ENCODE measurements at places on chromosomes 6 and 20.

GRCh38 chr20:23157734-23158133, 71.6 kb upstream of the CD93 start:
- peak; percentile 25 for DNase-seq

- no peak for DNase-seq
These were observed 26.8 kb downstream of the TRMT6 start for GRCh38 chr20:5923493-5923892.

DNA sequence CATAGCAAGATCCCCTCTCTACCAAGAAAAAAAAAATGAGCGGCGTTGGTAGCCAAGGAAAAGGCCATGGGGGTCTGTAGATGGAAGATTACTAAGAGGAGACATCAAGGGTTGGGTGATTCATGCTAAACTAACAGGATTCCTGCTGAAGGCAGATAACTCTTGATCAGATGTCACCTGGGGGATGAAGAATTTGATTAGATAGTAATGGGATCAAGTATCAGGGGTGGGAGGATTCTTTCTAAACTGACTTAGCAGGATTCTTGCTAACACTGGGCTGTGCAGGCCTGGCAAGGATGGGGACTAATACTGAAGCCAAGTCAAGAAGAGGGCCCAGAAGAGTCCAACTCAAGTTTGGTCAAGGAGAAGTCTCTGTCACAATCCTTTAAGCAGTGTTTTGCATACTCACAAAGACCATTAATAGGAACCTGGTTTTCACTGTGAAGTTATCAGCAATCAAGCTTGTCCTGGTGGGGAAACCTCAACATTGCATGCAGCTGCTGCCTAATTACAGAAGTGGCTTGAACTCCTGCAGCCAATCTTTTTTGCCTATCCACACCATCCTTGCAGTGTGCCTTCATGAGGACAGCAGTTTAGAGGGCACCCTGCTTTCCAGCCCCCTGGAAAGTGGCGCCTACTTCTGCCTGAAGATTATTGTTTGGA, 61.3 kb downstream of the ANKRD6 start:
- DNase-seq, result peak; percentile 11

DNA sequence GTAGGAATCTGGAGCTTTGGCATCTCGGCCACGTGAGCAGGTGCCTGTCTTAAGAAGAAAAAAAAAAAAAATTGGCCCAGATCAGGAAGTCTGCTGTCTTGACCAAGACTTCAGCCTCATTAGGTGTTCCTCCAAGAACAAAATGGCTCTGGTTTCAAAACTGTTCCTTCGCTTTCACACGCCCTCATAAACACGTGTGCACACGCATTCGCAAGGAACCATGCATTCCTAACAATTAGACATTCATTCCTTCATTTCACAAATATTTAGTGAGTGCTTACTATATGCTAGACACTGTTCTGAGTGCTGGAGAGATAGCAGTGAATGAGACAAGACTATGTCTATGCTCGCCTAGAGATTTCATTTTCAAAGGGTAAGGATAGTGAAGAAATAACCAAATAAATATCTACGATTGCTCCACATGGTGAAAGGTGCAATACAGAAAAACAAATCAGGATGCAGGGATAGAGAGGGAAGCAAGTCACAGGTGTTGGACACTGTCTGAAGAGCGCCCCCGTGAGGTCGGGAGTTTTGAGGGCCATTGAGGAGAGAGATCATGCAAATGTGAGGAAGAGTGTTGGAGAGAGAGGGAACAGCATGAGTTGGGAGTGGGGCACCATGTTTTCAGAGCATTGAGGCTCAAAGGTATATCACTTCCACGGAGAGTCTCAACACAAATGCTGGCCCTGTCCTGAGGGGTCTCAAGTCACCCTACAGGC, 53.3 kb downstream of the CCDC170 start:
- DNase-seq, result no peak

GRCh38 chr6:31705931-31706330, 735 bp upstream of the LY6G6F start:
- DNase-seq, result no peak

GRCh38 chr6:128209771-128210170, 308.9 kb upstream of the THEMIS start:
- DNase-seq, result no peak

- no peak for DNase-seq
These were observed 485.2 kb downstream of the GRIK2 start for GRCh38 chr6:101878554-101879276.

GRCh38 chr6:136552054-136552453, 1.8 kb upstream of the MAP7 start:
- no peak for DNase-seq

DNA sequence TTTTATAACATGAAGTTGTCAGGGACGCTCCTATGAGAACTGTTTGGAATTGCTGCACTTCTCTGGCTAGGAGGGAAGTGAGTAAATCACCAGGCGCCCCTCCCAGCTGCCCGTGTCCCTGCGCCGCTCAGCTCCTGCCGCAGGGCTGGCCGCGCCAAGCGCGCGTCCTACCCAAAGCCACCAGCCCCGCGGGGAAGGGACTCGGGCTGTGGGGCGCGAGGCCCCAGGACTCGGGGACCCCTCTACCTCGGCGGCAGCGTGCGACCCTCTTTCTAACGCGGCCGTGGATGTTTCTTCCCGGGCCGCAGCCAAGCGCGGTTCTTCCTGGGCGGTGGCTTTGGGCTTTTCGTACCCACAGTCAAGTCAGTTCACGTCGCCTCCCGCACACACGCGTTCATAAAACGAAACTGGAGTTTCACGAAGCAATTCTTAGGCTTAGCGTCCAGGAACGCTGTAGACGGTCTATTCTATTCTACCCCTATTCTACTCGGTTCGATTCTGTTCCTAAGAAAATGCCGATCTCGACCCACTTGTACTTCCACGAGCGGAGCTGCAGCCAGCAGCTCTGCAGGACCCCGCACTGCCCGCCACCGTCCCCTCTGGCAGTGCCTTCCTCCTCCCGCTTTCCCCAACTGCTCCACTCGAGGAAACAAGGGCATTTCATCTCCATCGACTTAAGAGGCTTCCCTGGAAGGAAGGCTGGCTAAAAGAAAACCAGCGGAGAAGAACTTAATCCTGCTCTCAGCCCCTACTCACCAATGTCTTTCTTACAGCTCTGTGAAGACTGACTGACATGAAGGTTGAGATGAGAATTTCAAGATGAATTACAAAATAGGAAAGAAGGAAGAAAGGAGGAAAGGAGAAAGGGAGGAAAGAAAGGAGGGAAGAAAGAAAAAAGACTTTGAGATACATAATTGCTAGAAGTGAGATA, 15.4 kb downstream of the FOXC1 start:
- no peak for DNase-seq

- DNase-seq, result peak; percentile 61
These were observed 100.0 kb upstream of the RIPOR2 start for GRCh38 chr6:25035512-25036435.

GRCh38 chr6:71248306-71248765, 40.3 kb upstream of the OGFRL1 start:
- DNase-seq, result no peak

DNA sequence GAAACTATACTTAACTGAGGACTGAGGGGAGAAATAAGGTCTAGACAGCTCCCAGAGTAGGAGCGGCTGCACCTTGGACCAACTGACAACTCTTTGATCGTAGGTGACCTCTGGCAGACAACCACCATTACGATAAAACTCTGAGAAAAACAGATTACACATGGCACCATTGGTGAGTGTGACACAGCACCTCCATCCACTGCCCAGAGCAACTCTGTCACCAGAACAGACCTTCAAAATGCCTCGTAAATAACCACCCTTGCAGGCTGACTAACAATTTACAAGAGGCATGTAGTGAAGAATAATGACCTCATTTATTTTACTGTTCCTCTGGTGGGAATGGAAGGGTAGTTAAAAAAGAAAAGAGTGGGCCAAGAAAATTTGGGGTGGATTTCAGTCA, 64.2 kb downstream of the F13A1 start:
- DNase-seq, result no peak

DNA sequence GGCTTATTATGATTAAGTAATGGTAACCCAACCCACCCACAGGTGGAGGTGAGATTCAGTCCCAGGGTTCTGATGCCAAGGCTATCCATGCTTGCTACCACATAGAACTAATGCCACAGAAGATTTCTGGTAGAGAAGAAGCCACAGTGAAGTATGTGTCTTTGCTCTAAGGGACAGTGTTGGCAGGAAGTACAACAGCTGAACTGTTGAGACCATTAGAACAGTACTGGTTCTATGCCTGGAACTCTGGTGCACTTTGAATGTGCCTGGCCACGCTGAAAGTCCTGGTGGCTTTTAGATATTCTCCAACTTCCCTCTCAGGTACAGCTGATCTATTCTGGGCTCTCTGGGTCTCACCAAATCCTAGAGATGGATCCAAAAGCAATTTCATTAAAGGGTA, 7.8 kb downstream of the STX7 start:
- DNase-seq, result no peak

DNA sequence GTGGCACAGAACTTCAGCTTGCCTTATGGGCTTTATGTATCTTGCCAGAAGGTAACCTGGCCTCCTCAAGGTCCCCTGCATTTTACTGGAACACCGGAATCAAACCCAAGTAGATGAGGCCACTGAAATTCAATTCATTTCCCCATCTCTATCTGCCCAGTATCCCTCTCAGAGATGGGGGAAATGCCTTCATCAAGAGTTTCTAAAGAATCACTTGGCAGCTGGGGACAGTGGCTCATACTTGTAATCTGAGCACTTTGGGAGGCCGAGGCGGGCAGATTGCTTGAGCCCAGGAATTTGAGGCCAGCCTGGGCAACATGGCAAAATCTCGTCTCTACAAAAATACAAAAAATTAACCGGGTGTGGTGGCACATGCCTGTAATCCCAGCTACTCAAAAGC, 12.9 kb downstream of the MDGA1 start:
- DNase-seq, result no peak

DNA sequence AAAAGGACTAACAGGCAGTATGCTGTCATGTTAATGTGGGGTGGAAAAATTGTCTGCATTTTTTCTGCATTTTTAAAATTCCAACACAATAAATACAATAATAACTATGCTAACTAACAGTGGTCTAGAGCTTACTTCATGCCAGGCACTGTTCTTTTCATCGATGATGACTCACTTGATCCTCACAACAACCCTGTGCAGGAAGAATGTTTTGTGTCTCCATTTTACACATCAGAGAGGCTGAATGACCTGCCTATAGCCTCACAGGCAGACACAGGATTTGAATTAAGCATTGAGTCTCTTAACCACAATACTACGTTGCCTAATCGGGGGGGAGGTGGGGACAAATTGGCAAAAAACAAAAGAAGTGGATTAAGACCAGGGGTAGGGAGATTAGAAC, 26.9 kb upstream of the FANCE start:
- DNase-seq, result no peak

DNA sequence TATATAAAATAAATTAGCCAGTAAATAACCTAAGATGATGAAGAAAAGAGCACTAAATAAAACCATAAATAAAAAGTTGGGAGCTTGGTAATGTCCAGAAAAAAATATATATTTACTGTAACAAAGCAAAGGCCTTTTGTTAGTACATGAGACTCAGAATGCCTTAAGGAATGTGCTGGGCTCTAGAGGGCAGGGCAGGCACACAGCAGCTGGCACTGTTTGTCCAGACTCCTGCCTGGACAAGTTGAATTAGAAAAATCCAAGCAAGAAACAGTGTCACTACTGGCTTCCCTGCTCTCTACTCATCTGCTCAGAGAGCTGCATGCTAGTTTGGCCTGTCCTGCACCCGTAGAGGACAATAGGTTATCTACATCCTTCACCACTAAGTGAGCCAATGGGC, 8.8 kb downstream of the DEFB129 start:
- no peak for DNase-seq

GRCh38 chr6:96542702-96543101, 20.2 kb upstream of the FHL5 start:
- peak; percentile 32 for DNase-seq

DNA sequence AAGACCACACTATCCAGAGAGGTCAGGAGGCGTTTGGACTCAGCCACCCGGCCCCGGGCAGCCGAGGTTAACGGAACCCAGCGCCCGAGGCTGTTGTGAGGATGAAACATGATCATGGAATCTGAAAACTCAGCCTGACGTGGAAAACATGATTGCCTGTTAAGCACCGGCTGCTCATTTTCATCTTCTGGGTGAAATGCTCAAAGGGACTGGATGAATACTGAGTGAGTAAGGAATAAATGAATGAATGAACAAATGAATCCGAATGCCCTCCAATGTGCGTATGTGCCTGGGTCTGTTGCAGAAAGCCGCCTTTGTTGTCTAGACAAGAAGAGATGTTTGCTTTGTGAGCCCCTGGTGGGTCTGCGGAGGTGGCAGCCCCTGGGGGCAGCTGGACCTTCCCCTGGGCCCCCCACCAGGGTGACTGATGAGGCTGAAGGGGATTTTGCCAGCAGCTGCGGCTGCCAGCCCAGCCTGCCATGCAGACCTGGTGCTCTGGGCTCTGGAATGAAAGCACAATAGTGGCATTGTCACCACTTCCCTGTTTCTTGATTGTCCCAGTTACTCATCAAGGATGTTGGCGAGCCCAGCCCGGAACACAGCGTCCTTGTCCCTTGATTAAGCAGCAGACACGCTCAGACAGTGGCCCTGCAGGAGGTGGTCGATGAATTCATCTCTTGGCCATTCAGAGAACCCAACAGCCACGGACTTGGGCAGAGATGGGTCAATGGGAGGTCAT, 211.1 kb downstream of the ANKRD60 start:
- no peak for DNase-seq

DNA sequence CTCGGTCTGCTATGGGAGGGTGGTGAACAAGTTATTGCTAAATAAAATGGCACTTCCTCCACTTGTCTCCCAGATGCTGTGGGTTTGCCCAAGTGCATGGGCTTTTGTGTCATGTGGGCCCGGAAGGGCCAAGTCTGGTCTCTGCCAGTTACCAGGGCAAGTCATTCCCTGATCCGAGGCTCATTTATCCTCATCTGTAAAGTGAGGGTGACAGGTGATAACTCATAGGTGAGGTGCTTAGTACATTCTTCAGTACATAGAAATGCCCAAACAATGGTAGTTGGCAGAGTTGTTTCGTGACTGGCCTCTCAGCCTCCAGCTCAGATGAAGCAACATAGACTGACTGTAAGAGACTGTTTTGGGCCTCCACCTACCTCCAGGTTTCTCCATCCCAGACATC, 2.0 kb upstream of the MUCL3 start:
- DNase-seq, result no peak

GRCh38 chr20:53413186-53413631, 180.4 kb downstream of the ZNF217 start:
- DNase-seq, result peak; percentile 5

GRCh38 chr6:67285770-67286495, 1349.1 kb upstream of the ADGRB3 start:
- DNase-seq, result no peak

DNA sequence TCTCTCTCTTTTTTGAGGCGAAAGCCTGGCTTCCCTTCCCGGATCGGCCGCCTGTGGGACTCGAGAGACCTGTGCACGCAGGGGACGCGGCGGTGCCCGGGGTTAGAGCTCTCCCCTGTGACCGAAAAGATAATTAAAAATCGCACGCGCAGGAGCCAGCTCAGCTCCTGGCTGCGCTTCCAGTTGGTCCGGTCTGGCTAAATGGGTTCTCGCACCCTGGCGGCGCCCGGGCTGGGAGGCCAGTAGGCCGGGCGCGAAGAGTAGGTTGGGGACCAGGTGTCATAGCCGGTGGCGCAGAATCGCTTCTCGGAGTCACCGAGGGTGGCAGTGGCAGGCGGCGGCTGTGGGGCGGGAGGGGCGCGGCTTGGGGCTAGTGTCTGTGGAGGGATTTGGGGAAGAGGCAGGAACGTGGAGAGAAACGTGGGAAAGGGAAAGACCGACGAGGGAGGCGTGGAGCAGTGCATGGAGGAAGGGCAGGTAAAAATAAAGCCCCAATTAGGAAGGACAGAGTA, 41.9 kb upstream of the SUPT3H start:
- peak; percentile 58 for DNase-seq

All from erythroblast (primary cell).